Psoas muscle (tissue), 8 donors: ENCODE measurements at places on chromosomes 5 and 9. TPM values are rescaled to one million over a fixed set of nuclear protein-coding genes. Genes with fewer than 3 reads are reported as not detected.

DNA sequence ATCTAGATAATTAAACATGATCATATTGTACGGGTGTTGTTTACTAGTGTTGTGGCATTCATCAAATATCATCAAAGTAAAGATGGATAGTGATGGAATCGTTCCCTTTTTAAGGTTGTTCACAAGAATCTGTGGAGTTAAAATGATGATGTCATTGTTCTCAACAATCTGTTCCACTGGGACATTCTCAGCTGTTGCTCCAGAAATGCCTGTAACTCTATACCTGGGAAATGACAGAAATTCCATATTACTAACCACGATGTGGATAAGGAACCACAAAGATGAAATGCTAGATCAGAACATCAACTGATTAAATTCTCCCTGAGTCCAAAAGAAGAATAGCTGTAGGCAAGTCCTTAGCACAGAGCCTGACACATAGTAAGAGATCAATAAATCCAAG lies 38.0 kb downstream of the RIGI start:
- no peak for DNase-seq

GRCh38 chr9:110007477-110008270 lies 200.3 kb downstream of the C9orf152 start:
- DNase-seq = no peak

GRCh38 chr5:3068401-3068800 lies 316.9 kb upstream of the IRX2 start:
- no peak for DNase-seq

GRCh38 chr5:150295172-150295634 lies 5.6 kb upstream of the CAMK2A start:
- DNase-seq = peak; percentile 36

DNA sequence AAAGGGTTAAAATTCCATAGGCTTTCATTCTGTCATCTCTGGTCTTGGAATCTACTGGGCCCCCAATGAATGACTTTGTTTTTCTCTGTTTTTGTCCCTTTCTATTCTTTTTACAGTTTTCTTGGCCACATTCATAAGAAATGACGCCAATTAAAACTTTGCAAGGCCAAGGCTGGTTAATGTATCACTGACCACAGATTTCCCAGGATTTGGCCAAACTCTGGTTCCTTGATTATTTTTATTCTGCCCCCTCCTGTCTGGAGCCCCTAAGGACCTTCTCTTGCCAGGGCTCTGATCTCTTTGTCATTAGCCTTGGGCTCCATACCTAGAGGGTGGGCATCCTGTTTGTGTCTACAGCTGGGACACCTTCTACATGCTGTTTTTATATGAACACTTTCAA lies 388.9 kb upstream of the PAPPA start:
- no peak for DNase-seq

GRCh38 chr9:104009826-104010225 lies 84.3 kb upstream of the SMC2 start:
- DNase-seq = no peak

DNA sequence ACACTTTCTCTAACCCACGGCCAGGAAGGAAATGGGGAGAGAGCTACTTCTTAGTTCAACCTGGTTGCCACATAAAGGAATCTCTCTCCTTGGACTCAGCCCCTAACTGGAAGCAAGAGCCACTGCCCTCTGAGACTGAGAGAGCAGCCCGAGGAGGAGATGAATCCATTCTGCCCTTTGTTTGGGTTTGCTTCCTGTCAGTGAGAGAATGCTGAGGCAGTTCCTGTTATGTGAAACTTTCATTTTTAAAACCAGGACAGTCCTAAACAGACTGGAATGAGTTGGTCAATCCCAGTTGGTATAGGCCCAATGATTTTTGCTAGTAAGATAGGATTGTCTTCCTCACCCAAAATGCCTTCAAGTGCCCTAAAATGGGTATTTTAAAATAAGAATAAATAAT lies 205.1 kb downstream of the NTRK2 start:
- no peak for DNase-seq

GRCh38 chr9:128770286-128771030 lies 1.3 kb downstream of the ZER1 start:
- DNase-seq = no peak

- no peak for DNase-seq
Measured at GRCh38 chr9:10045598-10045997, 567.2 kb downstream of the PTPRD start.

GRCh38 chr9:126839301-126839700 lies 21.1 kb upstream of the ZBTB34 start:
- no peak for DNase-seq

DNA sequence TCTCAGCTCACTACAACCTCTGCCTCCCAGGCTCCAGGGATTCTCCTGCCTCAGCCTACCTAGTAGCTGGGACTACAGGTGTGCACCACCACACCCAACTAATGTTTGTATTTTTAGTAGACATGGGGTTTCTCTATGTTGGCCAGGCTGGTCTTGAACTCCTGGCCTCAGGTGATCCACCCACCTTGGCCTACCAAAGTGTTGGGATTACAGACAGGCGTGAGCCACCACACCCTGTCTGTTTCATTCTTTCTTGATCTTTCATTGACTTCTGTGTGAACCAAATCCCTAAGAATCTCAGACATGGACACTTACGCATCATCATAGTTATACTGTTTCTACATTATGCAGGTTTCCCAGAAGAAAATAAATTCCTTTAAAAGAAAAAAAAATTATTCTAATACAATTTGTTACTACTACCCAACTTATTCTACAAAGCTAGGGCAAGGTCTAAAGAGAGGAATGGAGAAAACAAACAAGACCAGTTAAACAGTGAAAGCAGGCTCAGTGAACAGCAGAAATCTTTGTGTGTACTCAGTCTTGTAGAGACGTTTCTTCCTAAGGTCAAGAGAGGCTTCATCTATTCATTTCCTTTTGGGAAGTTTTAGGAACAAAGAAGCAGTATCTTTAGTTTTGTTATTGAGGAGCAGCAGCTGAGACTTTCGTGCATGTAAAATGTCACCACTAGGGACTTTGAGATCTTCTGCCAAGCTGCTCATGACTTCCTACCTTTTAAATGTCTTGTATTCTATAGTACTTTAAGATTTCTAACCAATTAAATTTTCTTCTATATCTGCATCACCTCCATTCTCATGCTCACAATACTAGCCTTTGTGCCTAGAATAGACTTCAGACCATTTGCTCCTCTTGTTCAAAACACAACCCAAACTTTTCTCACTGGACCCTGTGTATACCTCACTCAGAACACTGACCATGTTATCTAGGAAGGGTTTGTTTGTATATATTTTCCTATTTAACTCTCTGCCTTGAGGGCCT lies 5.6 kb upstream of the HMGCR start:
- DNase-seq = no peak

GRCh38 chr5:91269198-91269597 lies 113.9 kb downstream of the ARRDC3 start:
- DNase-seq = no peak

DNA sequence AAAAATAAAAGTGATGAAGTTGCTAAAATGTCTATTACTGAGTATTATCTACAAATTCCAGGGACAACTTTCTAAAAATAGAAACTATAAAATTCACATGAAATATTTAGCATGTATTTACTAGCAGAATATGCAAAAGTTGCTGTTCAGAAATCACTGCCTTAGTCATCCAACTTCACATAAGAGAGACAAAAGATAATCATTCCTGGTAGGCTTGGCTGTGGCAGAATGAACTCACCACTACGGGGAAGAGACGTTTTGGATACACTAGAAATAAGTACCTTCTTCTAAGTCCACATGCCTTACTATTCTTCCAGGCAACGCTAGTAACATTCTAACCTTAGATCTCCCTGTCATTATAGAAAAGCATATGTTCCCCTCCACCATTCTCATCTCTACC lies 272.2 kb downstream of the BNC2 start:
- DNase-seq = no peak

GRCh38 chr9:93326056-93326455 lies 125.4 kb upstream of the FAM120A start:
- DNase-seq = no peak

DNA sequence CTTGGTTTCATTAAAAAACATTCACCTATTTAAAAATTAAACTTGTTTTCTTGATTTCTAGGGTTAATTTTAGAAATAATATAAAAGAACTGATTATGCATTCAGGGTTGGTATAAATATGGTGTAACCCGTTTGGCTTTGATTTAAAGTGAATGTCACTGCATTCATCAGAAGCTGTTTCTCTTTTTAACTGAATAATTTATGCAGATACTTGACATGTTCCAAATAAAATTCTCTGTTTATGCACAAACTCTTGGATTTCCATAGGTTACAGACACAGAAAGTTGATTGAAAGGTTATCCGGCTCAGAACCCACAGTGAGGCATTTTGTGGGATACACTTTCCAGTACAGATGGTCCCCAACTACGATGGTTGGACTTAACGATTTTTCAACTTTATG lies 161.3 kb downstream of the HACD4 start:
- no peak for DNase-seq

SLC1A3 gene
- total RNA-seq = 19.5 TPM

SV2C gene
- total RNA-seq = not detected

GRCh38 chr9:35776018-35776417 lies 15.4 kb upstream of the NPR2 start:
- DNase-seq = no peak

- no peak for DNase-seq
Measured at GRCh38 chr5:158701406-158702177, 398.1 kb downstream of the EBF1 start.

DNA sequence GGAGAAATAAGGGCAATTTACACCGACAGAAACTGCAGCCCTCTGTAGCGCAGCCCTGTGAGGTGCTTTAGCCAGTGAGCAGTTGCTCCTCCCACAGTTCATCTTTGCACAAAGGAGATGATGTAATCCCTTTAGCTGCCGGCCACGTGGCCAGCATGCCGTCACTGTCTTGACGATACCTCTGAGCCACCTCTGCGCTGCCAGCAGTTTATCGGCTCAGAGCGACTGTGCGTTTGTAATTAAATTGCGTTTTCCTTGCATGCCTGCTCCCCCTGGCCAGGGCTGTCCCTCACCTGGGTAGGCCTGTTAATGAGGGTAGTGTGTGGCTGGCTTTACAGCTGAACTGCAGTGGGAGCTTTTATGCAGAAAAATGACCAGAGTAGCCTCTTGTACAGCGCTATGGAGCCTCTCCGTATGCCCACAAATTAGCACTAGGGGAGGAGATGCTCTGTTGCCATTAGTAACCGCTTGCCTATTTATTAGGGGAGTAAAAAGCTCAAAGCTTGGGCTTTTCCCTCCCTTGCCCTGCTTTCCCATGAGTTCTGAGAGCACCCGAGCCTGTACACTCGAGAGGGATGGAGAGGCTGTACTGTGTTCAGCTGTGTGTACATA lies 107.0 kb downstream of the TRIO start:
- peak; percentile 78 for DNase-seq

- DNase-seq = peak; percentile 15
Measured at GRCh38 chr9:68437785-68438184, 81.4 kb downstream of the PGM5 start.

GRCh38 chr5:131068893-131069643 lies 96.0 kb downstream of the HINT1 start:
- no peak for DNase-seq
